Pons (tissue), 1 donor: ENCODE measurements at places on chromosomes 3 and 15.

GRCh38 chr3:179037351-179037750, 34.3 kb downstream of the ZMAT3 start:
- DNase-seq: no peak

GRCh38 chr15:62795171-62795570, 247.4 kb upstream of the TPM1 start:
- no peak for DNase-seq

DNA sequence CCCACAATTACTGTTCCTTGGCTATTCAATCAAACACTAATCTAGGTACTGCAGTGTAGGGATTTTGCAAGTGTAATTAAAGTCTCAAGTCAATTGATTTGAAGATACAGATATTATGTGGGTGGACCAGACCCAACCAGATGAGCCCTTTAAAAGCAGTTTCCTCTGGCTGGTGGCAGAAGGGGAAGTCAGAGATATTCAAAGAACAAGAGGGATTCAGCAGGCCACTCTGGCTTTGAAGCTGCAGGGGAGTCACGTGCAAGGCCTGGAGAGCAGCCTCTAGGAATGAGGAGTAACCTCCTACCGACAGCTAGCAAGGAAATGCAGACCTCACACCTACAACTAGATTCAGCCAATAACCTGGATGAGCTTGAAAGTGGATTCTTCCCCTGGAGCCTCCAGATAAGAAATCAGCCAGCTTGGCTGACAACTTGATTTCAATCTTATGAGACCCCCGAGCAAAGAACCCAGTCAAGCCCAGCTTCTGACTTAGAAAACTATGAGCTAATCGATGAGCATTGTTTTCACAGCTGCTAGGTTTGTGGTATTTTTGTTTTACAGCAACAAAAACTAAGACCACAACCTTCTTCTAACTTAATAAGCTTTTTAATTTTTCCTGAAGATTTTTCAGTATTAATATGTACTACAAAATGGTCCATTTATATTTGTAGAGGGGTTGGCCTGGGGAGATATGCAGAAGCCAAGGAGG, 13.4 kb downstream of the HACD2 start:
- DNase-seq: peak; percentile 42

- DNase-seq: no peak
Measured at GRCh38 chr15:81280696-81281455, 43.1 kb downstream of the STARD5 start.

DNA sequence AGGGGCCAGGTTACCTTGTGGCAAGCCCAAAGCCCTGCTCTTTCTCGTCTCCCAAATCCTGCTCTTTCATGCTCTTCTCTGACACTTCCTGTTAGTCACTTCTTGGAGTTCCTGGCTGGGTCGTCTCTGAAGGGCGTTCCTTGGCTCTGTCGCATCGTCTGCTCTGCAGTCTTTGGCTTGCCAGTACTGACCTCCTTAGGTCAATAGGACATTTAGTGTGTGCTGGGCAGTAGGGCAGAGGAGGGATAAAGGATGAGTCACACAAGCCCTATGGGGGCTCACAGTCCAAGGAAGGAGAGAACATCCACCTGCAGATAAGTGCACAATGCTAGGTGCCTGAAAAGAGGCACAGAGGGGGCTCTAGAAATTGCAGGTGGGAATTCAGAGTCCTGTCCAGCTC, 87.5 kb downstream of the FAM43A start:
- DNase-seq: no peak
